Camera-type eye (tissue), 1 donor: ENCODE measurements at places on chromosomes 4 and X. TPM values are rescaled to one million over a fixed set of nuclear protein-coding genes. Genes with fewer than 3 reads are reported as not detected.

The PABPC1L2B gene
- total RNA-seq: 0.38 TPM

The KLF8 gene
- total RNA-seq: 11.3 TPM

The BEND2 gene
- total RNA-seq: 0.27 TPM

The NDST3 gene
- 8.2 TPM for total RNA-seq

The GAGE12J gene
- not detected for total RNA-seq

The MAML3 gene
- 17.6 TPM for total RNA-seq

The TNIP2 gene
- total RNA-seq: 19.8 TPM

The IL2 gene
- total RNA-seq: not detected

The ADGRG4 gene
- total RNA-seq: not detected

The SPATA18 gene
- 6.3 TPM for total RNA-seq

The CTAG1A gene
- not detected for total RNA-seq

The DUSP21 gene
- total RNA-seq: not detected

The PLXNB3 gene
- 7.3 TPM for total RNA-seq

The MECP2 gene
- 72.2 TPM for total RNA-seq

The CORIN gene
- total RNA-seq: 1.7 TPM

The ETNPPL gene
- 0.22 TPM for total RNA-seq

The SPIN2A gene
- total RNA-seq: 2.0 TPM

The CYSLTR1 gene
- total RNA-seq: 5.2 TPM

The RENBP gene
- 10.0 TPM for total RNA-seq

The NELFA gene
- total RNA-seq: 41.3 TPM

The SUV39H1 gene
- 4.3 TPM for total RNA-seq

The DCAF8L1 gene
- not detected for total RNA-seq

The UGT2B15 gene
- total RNA-seq: not detected

The L1CAM gene
- total RNA-seq: 57.3 TPM

The PDLIM3 gene
- total RNA-seq: 128 TPM

The MAGEA12 gene
- total RNA-seq: not detected

The SCRG1 gene
- 0.60 TPM for total RNA-seq

The RADX gene
- 7.9 TPM for total RNA-seq

The F8A3 gene
- 3.1 TPM for total RNA-seq

The PCDH19 gene
- total RNA-seq: 28.6 TPM

The PAK3 gene
- total RNA-seq: 31.3 TPM
